ENCODE measurements at places on chromosomes 16 and 17. TPM values are rescaled to one million over a fixed set of nuclear protein-coding genes. Genes with fewer than 3 reads are reported as not detected.

DNA sequence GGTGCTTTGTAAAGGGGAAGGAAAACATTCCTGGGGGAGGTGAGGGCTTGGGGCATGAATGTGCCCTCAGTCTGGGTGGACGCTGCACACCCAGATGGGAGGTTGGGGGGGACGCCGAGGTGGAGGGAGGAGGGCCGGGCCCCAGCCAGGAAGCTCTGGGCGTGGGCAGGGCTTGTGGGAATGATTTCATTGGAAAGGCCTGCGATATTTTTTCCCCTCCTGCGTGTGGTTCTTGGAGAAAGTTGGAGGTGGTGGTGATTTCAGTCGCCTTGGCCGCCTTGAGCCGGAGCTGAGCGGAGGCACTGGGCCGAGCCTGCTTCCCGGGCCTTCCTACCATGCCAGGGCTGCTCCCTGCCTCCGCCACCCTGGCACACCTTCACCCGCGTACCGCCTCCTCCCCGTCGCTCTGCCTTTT is 26.4 kb upstream of the CLEC18A start:
- peaks cover 4% of the 10 kb centered on the region for H3K36me3 ChIP-seq
- H3K27me3 ChIP-seq: no peaks in the 10 kb centered on the region
- no peak overlapping the region for H3K4me3 ChIP-seq
- no peaks in the 10 kb centered on the region for H3K4me1 ChIP-seq

DNA sequence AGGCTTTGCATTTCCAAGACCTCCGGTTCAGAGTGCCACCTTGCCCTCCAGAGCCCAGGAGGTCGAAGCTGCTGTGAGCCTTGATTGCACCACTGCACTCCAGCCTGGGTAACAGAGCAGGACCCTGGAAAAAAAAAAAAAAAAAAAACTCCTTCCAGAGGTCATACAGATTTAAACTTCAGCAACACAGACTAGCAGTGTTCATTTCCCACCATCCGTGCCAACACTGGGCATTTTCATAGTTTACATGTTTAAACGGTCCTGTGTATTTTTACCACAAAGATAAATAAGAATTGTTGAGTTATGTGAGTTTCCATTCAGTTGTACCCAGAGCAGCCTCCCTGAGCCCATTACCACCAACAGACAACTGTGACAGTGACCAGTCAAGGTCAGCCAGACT is 50.4 kb downstream of the ZDHHC7 start:
- H3K36me3 ChIP-seq: no peaks in the 10 kb centered on the region
- no peak for DNase-seq
- H3K4me3 ChIP-seq: no peak overlapping the region
- H3K4me1 ChIP-seq: no peaks in the 10 kb centered on the region
- H3K27me3 ChIP-seq: peaks cover 14% of the 10 kb centered on the region

DNA sequence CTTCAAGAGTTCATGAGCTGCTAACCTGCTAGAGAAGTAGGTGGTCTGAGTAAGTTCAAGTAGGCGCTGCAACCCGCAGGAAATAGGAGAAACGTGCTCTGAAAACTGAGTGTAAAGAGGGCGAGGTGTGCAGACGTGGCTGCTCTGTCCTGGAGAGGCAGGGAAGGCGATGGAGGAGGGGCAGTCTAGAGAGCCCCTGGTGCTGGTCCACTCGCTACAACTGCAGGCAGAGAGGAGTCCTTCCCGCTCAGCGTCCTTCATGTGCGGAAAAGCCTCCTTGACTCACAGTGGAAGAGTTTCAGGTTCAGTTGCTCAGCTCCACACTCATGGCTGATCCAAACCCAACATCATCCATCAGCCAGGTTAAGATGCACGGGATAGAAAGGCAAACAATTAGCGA is 12.1 kb downstream of the ABCA3 start:
- H3K36me3 ChIP-seq: no peaks in the 10 kb centered on the region
- no peak overlapping the region for H3K4me3 ChIP-seq
- no peak overlapping the region for H3K27ac ChIP-seq
- DNase-seq: no peak

GRCh38 chr17:38451840-38452529 is 23.7 kb downstream of the ARHGAP23 start:
- H3K4me3 ChIP-seq: no peak overlapping the region
- H3K27ac ChIP-seq: peak overlapping the region; percentile 48
- no peak for DNase-seq
- peaks cover 5% of the 10 kb centered on the region for H3K36me3 ChIP-seq
- no peaks in the 10 kb centered on the region for H3K27me3 ChIP-seq

- H3K4me1 ChIP-seq: no peaks in the 10 kb centered on the region
- no peaks in the 10 kb centered on the region for H3K36me3 ChIP-seq
- no peak overlapping the region for H3K27ac ChIP-seq
- H3K27me3 ChIP-seq: no peaks in the 10 kb centered on the region
Observed at GRCh38 chr17:45353043-45353442, 36.2 kb upstream of the MAP3K14 start.

DNA sequence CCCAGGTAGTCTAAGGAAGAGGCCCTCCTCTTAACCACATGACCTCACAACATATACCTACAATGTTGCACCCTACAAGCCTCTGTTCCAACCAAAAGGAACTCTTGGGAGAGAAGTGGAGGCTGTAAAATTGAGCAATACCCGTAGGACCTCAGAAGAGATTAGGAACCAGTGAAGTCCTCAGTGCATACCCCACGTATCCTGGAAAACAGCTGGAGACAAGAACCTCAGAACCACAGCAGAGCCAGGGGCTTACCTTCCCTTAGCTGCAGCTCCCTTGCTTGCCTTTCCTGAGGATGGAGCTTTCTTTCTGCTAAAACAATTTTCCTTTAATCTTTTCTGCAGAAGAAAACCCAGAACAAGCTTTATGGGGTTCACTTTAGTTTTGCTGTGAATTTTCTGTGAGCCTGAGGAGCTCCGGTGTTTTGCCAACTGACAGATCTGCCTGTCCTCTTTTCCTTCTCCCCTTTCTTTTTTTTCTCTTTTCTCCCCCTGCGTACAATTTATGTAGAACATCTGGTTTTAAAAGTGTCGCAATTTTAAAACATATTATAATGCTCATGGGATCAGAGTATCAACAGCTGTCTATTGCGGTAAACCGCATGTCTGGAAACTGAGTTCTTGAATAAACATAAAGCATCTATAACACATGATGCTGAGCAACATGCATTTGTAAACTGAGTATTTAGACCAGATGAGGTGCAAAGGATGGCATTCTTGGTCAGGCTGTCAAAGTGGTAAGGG is 226.4 kb upstream of the MAF start:
- no peak overlapping the region for H3K4me3 ChIP-seq
- H3K4me1 ChIP-seq: no peaks in the 10 kb centered on the region
- H3K36me3 ChIP-seq: no peaks in the 10 kb centered on the region
- H3K27me3 ChIP-seq: no peaks in the 10 kb centered on the region
- H3K27ac ChIP-seq: no peak overlapping the region
- DNase-seq: no peak

DNA sequence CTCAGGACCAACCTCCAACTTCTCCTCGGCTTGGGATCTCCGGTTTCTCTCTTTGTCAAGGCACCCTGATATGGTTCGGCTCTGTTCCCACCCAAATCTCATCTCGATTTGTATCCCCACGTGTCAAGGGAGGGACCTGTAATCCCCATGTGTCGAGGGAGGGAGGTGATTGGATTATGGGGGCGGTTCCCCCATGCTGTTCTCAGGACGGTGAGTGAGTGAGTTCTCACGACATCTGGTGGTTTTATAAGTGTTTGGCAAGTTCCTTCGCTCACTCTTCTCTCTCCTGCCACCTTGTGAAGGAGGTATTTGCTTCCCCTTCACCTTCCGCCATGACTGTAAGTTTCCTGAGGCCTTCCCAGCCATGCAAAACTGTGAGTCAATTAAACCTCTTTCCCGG is 117.9 kb downstream of the SEC14L1 start:
- H3K4me3 ChIP-seq: no peak overlapping the region
- DNase-seq: no peak
- peaks cover 31% of the 10 kb centered on the region for H3K4me1 ChIP-seq
- H3K27me3 ChIP-seq: no peaks in the 10 kb centered on the region
- no peaks in the 10 kb centered on the region for H3K36me3 ChIP-seq

Gene C16orf46
- polyA plus RNA-seq: 0.30 TPM

GRCh38 chr17:21089933-21090901 is 36.5 kb upstream of the DHRS7B start:
- DNase-seq: no peak
- H3K36me3 ChIP-seq: no peaks in the 10 kb centered on the region
- no peaks in the 10 kb centered on the region for H3K4me1 ChIP-seq
- H3K27ac ChIP-seq: no peak overlapping the region
- H3K4me3 ChIP-seq: no peak overlapping the region

- H3K36me3 ChIP-seq: no peaks in the 10 kb centered on the region
- peaks cover 38% of the 10 kb centered on the region for H3K27me3 ChIP-seq
- H3K27ac ChIP-seq: peak within 1 kb of the TSS; percentile 66
- peak within 1 kb of the TSS; percentile 65 for H3K4me3 ChIP-seq
Observed at GRCh38 chr16:65121870-65122723, at the start of gene CDH11. CDH11 (minus strand) TSS chr16:65122063; CDS start chr16:65004869, 117,194 bp downstream.

DNA sequence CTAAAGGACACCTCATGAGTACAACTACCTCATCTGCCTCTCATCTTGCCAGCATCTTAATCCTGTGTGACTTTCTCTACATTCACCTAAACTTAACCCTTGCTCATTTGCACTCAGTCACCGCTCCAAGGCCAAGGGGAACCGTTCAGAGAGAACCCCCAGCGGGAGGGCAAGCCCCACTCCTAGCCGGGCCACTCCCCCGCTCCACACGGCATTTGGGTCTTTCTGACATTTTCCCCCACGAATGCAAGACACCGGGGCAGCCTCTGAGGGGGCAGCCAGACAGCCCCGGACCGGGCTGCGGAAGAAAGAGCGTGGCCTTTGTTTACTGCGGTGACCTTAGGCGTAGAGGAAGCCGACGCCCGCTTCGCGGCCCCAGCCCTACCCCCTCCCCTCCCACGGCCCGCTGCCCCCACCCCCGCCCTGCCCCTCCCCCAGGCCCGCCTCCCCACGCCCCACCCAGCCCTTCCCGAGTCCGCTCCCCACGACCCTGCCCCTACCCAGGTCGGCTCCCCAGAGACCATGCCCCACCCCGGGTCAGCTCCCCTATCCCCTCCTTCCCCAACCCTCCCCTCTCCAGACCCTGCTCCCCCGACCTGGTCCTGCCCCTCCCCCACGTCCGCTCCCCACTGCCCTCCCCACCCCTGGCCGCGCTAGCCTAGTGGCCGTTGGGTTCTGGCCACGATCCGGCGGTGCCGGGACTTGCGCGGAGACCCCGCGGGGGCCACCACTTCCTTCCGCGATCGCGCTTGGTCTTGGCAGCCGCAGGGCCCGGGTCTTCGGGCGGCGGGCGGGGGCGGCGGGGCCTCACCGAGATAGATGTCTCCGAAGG is 789 bp downstream of the CSNK1D start:
- H3K4me3 ChIP-seq: peak overlapping the region; percentile 91
- no peaks in the 10 kb centered on the region for H3K27me3 ChIP-seq
- H3K36me3 ChIP-seq: peaks cover 14% of the 10 kb centered on the region
- no peak for DNase-seq
- peaks cover 33% of the 10 kb centered on the region for H3K4me1 ChIP-seq
- H3K27ac ChIP-seq: peak overlapping the region; percentile 83

Gene PDIA2
- polyA plus RNA-seq: 0.18 TPM

DNA sequence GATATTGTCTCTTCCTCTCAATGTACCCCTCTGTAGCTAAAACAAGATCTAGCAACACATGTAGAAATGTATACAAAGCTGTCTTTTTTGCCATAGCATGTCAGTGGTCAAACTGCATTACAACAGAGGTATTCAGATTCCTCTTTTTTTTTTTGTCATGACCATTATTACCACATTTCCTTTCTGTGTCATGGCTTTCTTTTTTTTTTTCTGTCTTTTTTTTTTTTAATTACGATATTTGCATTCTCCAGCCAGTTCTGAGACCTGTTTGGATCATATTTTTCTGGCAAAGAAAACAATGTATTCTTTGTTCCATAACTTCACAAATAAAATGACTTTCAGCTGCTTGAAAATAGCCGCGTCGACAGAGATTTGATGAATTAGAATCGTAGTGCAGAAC is 27.4 kb upstream of the CAPNS2 start:
- H3K4me1 ChIP-seq: peaks cover 17% of the 10 kb centered on the region
- H3K4me3 ChIP-seq: no peak overlapping the region
- H3K27me3 ChIP-seq: no peaks in the 10 kb centered on the region
- no peak for DNase-seq

DNA sequence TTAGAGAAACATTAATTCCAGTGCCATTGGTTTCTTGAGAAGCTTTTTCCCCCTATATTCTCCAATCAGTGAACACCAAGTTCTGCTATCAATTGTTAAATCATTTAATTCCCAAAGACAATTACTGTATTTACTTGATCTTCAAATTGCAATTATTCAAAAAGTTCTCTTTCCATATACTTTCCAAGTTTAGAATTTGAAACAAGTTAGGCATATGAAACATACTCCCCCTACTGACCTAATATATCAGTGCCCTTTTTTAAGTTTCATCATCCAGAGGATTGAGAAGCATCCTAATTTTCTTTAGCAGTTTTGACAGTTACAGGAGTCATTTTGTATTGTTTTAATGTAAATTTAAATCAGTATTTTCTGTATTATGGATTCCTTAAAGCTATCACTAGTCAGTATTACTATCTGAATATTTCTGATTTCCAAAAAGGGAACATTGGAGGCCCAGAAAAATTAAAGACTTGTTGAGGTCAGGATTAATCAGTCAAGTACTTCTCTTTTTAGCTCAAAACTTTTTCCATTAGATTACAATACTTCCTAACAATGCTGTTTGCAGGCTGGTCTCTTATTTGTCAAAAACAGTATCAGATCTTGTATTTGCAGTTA is 16.3 kb downstream of the MEIOC start:
- no peaks in the 10 kb centered on the region for H3K27me3 ChIP-seq
- no peak overlapping the region for H3K27ac ChIP-seq
- no peaks in the 10 kb centered on the region for H3K4me1 ChIP-seq
- DNase-seq: no peak

- no peaks in the 10 kb centered on the region for H3K4me1 ChIP-seq
- no peak overlapping the region for H3K27ac ChIP-seq
- DNase-seq: no peak
- H3K4me3 ChIP-seq: no peak overlapping the region
- no peaks in the 10 kb centered on the region for H3K27me3 ChIP-seq
- peaks cover 15% of the 10 kb centered on the region for H3K36me3 ChIP-seq
Observed at GRCh38 chr17:74799097-74799496, 23.0 kb upstream of the NAT9 start.

Gene CCL4
- polyA plus RNA-seq: 0.21 TPM

DNA sequence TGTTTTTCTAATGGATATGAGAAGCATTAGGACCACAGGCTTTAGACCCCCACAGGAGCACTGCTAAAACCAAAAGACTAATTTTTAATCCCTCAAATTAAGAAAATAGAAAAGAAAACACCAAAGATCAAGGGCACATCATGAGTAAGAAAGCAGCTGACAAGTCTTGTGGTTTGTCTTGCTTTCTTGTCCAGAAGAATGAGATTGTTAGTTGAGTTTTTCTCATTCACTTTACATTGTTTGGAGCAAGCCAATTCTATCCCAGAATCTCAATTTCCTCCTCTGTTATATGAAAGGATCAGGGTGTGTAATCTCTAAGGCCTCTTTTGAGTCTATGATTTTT is 899.0 kb downstream of the KCNJ2 start:
- H3K4me3 ChIP-seq: no peak overlapping the region
- no peak for DNase-seq
- no peak overlapping the region for H3K27ac ChIP-seq
- no peaks in the 10 kb centered on the region for H3K36me3 ChIP-seq
- H3K27me3 ChIP-seq: no peaks in the 10 kb centered on the region

Gene WNK4
- 0.10 TPM for polyA plus RNA-seq

Gene CCDC92B
- polyA plus RNA-seq: 0.01 TPM

Gene DBNDD1
- 4.1 TPM for polyA plus RNA-seq
